ENCODE measurements at places on chromosomes 2 and 18.

GRCh38 chr2:212536817-212537725, 1.5 kb downstream of the ERBB4 start:
- DNase-seq = no peak

GRCh38 chr2:128317181-128317898, 1.3 kb downstream of the HS6ST1 start:
- no peak for DNase-seq

- DNase-seq = no peak
These were observed 7.0 kb downstream of the INHBB start for GRCh38 chr2:120352696-120353590.

DNA sequence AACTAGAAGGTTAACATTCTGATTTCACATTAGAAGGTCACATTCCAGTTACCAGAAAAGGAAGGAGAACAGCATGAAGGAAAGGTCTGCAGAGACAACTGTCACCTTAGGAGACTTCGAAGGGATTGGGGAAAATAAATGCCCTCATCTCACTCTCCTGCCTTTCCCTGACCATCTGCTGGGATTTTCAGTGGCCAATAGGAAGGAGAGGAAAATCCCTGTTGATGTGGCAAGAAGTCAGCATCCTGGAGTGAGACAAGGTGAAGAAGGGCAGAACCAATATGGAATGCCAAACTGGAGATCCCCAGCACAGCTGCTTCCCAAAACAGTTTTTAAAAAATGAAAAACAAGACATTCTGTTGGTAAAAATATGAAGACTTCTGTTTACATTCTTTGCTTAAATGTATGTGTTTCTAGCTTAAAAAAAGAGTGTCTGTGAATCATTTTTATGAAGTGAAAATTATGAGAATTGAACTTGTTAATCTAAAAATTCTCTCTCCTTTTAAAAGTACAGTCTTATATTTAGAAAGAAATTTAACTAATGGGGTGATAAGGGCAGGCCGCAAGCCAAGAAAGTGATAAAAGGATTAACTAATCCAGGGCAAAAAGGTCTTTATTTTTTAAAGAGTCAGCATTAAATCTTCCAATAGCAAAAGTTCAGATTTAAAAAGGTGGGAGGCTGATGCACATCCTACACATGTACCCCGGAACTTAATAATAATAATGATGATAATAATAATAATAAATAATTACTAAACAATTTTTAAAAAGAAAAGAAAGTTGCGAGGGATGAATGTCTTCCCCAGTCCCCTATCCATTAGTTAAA, 160.6 kb upstream of the DOK6 start:
- DNase-seq = no peak

DNA sequence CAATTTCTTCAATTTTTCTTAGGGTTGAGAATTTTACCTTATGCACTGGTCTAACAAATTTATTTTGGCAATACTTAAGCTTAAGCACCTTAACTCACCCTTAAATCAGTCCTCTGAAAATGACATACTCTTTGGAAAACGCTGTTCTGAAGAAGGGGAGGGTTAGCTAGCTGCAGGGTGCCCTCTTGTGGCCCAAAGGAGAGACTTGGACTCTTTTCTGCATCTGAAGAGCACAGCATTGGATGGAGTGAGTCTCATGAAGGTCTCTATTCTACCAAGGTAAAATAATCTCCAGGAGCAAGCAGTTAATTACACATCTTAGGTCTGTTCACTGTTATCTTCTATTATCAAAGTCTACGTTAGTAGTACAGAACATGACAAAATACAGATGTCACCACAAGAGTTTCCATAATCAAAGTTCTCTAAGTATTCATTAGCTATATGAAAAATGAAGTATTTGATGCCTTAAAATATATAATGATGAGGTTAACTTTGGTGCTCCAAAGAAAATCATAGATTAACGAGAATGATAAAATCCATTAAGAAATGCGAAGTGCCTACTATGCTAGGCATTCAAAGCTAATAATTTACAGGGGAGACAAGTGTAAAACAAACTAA, 24.4 kb downstream of the PUM2 start:
- DNase-seq = peak; percentile 3

GRCh38 chr2:111239107-111239506, 118.4 kb downstream of the BCL2L11 start:
- DNase-seq = no peak

- DNase-seq = no peak
These were observed 59.4 kb upstream of the TMEM17 start for GRCh38 chr2:62565309-62565908.

GRCh38 chr2:216029416-216030129, 16.2 kb upstream of the MREG start:
- no peak for DNase-seq

- DNase-seq = peak; percentile 32
These were observed 141.7 kb downstream of the OTX1 start for GRCh38 chr2:63192169-63192888.

DNA sequence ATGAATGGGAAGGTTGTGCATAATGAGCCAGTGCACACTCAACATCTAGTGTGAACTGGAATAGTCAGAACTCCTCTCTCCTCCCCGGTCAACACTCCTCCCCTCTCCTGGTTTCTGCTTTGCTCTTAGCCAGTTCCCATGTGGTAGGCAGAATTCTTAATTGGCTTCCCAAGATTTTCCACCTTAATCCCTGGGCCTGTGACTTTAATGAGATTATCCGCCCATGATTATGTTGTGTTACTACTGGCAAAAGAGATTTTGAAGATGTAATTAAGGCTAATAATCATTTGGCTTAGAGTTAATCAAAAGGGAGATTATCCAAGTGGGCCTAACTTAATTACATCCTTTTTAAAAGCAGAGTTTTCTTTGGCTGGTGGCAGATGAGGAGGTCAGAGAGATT, 34.2 kb upstream of the REV1 start:
- DNase-seq = no peak

- no peak for DNase-seq
These were observed 63.3 kb upstream of the TTC27 start for GRCh38 chr2:32564417-32565035.

- DNase-seq = no peak
These were observed 17.8 kb upstream of the RBBP8 start for GRCh38 chr18:22915337-22915736.

DNA sequence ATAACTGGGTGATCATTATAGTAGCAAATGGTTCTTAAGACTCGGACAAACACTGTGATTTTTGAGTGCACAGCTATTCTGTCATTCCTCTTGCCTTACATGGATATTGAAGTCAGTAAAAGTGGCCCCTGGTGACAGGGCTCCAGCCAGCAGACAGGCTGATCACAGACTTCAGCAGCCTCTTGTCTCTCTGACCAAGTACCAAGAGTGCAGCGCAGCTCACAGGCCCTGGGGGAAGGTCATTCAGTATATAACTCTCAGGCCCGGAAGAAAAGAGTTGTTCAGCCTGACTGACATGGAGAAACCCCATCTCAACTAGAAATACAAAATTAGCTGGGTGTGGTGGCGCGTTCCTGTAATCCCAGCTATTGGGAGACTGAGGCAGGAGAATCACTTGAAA, 202.6 kb downstream of the HRH4 start:
- DNase-seq = no peak

- no peak for DNase-seq
These were observed 34.0 kb downstream of the TSHZ1 start for GRCh38 chr18:75244351-75245313.

DNA sequence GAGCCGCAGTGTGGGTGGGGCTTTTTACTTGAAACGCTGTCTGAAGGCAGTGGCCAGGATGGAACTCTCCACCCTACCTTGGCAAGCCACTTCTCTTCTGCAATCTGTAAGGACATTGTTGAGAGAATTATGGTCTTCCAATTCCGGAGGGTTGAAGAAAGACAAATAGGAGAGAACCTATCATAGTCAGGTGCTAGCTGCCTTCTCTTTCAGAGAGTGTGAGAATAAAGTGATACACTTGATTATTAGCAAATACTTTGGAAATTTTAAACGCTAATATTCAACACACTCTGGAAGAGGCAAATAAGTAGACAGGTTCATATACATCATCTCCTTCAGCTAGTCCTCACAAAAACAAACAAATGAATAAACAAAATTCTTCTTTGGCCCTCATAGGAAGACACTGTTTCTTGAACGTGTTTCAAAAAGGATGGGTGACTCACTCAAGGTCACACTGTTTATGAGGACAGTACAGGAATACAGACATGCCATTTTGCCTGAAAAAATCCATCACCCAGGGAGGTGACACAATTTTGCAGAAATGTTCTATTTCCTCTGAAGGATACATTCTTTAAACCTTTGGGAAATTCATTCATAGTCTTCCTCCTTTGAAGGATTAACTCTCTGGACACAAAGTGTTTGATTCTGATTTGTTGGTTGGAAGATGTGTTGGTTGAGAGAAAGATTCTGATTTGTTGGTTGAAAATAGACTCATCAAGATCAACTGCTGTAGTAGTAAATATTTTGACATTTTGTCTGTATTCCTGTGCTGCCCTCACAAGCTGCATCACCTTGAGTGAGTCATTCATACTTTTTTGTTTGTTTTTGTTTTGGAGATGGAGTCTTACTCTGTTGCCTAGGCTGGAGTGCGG, 2.2 kb upstream of the IL1RN start:
- DNase-seq = no peak

GRCh38 chr2:81436256-81436655, 1131.7 kb upstream of the LRRTM1 start:
- no peak for DNase-seq

DNA sequence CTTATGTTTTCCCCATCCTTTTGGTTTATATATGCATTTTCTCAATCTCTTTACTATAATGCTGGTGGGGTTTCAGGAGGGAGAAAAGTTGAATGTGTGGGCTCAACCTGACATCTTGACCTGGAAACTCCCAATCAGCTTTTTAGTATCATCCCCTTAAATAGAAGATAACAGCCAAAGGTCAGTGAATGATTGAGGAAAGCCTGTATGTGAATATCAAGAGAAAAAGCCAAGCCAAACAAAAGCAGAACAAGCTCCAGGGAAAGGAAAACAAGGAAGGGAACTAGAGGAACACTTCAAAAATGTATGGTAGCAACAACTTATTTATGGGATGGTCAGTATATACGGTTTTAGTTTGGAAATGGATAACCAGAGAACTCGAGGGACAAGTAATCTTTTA, 28.3 kb upstream of the ATOH8 start:
- DNase-seq = no peak

DNA sequence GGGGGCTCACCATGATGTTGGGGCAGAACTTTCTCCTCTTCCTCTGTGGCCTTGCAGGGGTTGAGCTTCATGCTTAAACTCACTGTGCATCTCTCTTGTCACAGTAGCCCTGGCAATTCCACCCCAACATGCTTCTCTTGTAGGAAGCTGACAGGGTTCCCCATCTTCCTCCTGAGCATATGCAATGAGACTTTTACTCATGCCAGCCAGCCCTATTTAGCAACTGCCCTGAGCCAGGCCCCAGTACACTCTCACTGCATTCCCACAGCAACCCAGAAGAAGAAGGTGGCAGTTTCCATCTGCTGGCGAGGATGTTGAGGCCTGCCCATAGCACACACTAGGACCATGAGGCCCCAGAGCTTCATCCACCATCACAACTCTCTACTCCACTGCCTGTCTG, 72.2 kb upstream of the TEX51 start:
- DNase-seq = no peak

GRCh38 chr18:713135-713490, 683 bp upstream of the ENOSF1 start:
- no peak for DNase-seq

GRCh38 chr2:163621445-163622004, 114.3 kb downstream of the FIGN start:
- no peak for DNase-seq

- DNase-seq = no peak
These were observed 7.1 kb downstream of the MREG start for GRCh38 chr2:216006164-216006663.

GRCh38 chr18:23539911-23540525, 36.7 kb downstream of the RMC1 start:
- no peak for DNase-seq

- no peak for DNase-seq
These were observed 463 bp upstream of the DNAJB2 start for GRCh38 chr2:219278655-219279150.

DNA sequence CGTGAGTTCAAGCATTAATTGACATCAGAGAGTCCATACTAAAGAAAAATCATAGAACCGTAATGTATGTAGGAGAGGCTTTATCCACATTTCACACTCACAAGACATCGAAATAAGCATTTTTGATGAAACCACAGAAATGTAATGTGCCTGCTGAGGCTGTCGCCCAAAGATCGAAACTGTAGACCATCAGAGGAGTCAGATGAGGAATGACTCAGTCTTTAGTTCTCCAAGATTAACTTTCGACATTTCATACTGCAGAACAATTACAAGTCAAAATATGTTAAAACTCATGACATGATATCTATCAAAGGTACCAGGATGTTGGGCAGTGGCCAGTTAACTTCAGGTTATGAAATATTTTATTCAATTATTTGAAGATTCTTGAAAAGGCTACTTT, 79.6 kb downstream of the RAB31 start:
- DNase-seq = no peak

DNA sequence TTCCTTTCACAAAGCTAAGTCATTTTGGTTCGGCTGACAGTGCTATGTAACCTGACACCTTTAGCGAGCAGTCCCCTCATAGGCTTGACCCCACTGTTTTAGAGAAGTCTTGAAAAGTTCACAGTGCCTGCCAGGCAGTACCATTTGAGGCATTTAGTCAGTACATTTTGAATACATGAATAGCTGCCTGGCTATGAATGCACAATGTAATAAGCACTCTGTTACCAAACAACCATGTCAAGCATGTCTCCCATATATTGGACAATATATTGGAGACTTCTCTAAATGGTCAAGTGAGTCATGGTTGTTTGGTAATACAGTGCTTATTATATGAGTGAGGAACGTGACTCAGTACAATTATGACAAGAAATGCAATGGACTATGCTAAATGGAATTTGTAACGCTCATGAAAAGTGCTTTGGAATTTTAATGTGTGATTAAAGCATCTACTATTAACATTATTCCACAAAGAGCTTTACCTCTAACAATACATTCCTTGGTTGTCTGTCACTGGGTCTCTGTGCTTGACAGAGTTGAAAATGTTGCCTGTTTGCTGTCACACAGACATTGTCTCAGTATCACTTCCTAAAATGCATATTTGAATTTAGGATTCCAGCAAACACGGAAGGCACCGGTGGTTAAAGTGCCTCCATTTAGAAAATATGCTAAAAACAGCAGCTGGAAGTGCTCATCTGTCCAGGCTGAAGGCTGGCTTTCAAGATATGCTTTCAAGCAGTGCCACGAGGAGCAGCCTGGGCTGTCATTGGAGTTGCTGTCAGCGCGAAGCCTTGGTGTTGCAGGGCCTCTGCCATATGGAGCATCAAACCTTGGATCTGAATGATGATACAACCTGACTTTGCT, 458.6 kb downstream of the FBXO15 start:
- DNase-seq = no peak

DNA sequence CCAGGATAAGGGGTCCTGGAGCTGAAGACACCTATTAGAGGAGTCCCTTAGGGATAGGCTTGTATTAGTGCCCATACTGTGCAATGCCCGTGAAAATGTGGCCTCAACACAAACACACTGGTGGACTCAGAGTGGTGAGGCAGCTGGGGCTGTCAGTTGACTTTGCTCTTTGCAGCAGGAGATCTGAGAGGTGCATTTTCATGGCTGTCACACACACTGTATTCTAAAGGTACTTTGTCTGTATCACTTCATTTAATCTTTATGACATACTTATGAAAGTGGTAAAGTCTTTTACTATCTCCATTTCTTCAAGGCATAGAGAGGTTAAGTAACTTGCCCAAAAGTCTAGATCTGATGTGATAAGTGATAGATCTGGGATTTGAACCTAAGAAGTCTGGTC, 55.1 kb upstream of the GCFC2 start:
- DNase-seq = no peak
